AG09309 (cell line): ENCODE measurements at places on chromosomes 1 and 21.

- DNase-seq: no peak
Measured at GRCh38 chr1:55997536-55997935, 581.8 kb downstream of the PLPP3 start.

- no peak for DNase-seq
Measured at GRCh38 chr1:166924823-166925541, 48.9 kb upstream of the TADA1 start.

DNA sequence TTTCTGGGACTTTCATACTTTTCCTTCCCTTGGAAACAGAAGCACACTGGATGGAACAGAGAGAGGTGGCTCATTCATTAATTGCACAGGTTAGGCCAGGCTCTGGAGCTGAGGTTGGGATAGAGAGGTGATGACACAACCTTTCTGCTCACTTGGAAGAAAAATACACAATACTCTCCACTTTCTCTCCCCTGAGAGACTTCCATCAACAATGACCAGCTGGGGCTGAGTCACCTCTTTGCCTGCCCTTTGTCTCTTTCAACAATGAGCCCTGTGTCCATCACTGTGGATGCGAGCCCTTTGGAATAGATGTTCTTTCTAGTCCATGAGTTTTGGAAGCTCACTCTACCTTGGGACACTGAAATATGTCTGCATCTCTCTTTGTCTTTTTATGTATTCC lies 43.1 kb downstream of the ATP2B4 start:
- DNase-seq: no peak

GRCh38 chr1:60376196-60376595 lies 302.6 kb upstream of the C1orf87 start:
- no peak for DNase-seq

- no peak for DNase-seq
Measured at GRCh38 chr1:235673981-235674380, 24.4 kb upstream of the GNG4 start.

DNA sequence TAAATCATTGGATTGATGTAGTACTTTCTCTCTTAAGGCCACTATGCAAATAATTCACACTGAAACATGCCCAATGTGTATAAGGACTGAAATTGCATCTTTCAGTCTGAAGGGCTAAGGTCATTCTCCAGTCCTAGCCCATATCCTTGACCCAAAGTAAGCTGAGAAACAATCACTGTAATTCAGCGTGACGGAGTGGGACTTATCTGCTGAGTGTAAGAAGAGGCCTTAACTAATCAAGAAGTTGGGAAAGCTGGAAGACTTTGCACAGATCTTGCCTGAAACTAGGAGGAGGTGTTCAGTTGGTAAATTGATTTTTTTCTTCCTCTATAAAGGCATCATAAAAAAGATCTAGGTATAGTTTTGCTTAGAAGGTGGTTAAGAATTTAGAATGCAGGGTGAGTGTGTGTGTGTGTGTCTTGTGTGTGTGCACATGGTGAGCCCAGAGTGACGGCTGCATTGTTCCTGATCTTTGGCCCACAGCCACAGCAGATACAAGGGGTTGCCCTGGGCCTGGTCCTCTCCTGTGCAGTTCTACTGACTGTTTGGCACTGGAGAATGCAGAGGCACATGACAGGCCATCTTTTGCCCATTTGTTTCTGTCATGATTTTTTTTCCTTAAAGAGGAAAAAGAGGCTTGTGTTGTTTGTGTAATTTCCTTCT lies 13.3 kb upstream of the PPP2R5A start:
- DNase-seq: no peak

- DNase-seq: no peak
Measured at GRCh38 chr1:85297538-85297854, 21.1 kb upstream of the BCL10 start.
